ENCODE measurements at places on chromosomes 13 and 19. TPM values are rescaled to one million over a fixed set of nuclear protein-coding genes. Genes with fewer than 3 reads are reported as not detected.

SMIM17 gene
- not detected for total RNA-seq

NLRP9 gene
- total RNA-seq, result not detected

TBCB gene
- total RNA-seq, result 127 TPM

PRRG2 gene
- total RNA-seq, result 1.3 TPM

ZNF229 gene
- total RNA-seq, result 0.25 TPM
